ENCODE measurements at places on chromosomes 7 and 10.

- peak; percentile 39 for DNase-seq
Observed at GRCh38 chr7:121329191-121330052, 622 bp downstream of the WNT16 start.

DNA sequence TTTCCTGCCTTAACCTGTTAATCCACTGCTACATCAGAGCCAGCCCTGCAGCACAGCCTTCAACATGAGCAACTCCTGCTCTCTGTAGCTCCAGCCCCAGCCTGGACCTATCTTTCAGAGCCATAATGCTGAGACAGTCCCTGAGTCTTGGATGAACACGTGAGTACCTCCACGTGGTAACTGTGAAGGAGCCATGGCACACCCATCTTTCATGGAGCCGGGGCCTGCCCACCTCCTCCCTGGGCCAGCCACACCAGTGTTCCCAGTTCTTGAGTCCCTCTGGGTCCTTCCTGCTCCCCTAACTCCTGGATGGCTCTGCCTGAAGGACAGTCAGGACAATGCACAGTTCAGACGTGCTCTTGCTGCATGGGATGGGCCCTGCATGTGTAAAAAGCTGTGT is 107.1 kb downstream of the TEX36 start:
- no peak for DNase-seq

GRCh38 chr7:79300573-79300972 is 152.9 kb downstream of the MAGI2 start:
- DNase-seq, result no peak

GRCh38 chr10:95425592-95426465 is 135.0 kb upstream of the PDLIM1 start:
- DNase-seq, result no peak

DNA sequence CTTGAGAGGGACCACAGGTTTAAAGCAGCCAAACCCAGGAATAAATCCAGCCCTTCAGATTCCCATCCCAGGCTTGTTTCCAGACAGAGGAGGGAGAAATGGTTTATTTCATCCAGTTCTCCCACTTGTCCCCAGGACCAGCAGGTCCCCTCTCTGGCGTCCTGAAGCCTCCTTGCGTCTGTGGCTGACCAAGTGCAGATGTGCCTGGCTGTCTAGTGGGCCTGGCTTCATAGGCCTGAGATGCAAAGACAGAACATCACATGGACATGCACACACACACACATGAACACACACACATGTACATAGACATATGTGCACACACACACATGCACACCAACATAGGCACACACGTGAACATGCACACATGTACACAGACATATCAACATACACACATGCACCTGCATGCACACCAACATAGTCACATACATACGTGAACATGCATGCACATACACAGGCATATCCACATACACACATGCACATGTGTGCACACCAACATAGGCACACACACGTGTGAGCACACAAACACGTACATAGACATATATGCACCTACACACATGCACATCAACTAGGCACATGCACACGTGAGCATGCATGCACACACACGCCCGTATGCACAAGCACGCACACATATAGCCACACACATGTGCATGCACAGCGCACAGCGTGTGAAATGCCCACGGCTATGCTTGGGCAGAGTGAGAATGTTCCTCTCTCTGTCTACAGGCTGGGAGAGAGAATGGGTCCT is 10.7 kb downstream of the FOXL3 start:
- peak; percentile 6 for DNase-seq

DNA sequence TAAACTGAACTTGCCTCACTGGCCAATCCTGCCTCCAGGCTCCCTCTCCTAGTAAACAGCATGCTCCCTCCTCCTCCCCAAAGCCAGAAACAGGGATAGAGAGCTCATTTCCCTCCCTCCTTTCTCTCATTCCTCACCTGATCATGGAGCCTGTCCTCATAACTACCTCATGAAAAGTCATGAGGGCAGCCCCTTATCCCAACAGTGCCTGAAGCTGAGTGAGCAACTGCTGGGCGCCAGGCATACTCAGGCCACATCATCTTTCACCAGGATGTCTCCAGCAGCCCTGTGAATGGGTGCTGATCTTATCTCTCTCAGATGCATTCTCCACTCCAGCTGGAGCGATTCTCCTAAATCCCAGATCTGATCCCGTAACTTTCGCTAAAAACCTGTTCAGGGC is 307.2 kb downstream of the PRPF18 start:
- DNase-seq, result no peak

DNA sequence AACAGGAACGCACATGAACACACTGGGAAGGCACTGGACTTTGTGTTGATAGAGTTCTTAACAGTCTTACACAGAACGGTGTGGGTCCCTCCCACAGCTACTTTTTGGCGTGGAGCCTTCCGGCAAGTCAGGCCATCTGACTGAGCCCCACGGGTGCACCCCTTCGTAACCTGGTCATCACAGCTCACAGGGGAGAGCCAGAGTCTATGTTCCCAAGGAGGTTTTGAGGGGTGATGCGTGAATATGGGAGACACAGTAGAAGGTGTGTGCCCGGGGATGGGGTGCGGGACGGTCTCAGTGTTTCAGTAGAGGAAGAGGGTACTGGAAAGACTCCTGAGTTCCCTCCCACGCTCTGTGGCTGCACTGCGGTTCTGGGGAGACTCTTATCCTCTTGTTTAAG is 291.7 kb downstream of the DNAJB6 start:
- no peak for DNase-seq

DNA sequence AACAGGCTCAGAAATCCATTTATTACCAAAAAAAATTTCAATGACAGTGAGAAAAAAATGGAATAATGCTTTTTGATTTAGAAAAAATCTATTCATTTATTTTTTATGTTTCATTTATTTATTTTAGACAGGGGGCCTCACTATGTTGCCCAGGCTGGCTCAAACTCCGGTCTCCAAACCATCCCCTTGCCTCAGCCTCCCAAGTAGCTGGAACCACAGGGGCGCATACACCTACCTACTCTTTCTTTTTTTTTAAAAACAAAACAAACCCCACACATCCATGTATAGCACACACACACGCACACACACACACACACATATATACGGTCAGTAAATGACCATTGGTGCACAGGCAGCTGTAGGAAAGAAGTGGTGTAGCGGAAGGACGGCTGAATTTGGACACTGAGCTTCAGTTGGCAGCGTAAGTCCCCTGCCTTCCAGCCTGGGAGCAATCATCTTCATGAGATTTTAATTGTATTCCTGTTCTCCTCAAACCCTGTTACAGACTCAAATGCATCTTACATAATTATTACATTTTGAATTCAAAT is 28.8 kb downstream of the ARL4A start:
- DNase-seq, result no peak

GRCh38 chr7:107742678-107743566 is 1.0 kb upstream of the CBLL1 start:
- peak; percentile 68 for DNase-seq
